ENCODE measurements at places on chromosomes 2 and 18.
A peak's percentile ranks its signal among the peaks of the same experiment; 100 is the strongest.

DNA sequence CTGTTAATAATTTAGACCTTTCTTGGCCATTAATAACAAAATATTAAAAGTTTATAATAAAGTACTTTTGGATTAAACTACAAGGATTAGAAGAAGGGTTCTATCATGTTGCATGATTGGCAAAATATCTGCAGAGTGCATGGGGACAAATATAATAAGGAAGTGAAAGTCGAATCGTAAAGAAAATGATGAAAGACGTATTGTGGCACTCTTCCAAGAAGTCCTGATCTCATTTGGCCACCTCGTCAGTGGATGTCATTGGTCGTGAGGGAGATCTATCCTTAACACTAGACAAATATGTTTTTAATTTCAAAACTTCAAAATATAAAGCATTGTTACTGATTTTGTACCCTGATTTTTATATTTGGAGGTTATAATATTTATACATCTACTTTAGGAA lies 197.7 kb upstream of the STON1 start:
- DNase-seq: no peak

GRCh38 chr2:147331790-147332419 lies 512.9 kb upstream of the ACVR2A start:
- peak; percentile 3 for DNase-seq

- DNase-seq: peak; percentile 63
Measured at GRCh38 chr18:68735483-68736343, 20.8 kb upstream of the TMX3 start.

DNA sequence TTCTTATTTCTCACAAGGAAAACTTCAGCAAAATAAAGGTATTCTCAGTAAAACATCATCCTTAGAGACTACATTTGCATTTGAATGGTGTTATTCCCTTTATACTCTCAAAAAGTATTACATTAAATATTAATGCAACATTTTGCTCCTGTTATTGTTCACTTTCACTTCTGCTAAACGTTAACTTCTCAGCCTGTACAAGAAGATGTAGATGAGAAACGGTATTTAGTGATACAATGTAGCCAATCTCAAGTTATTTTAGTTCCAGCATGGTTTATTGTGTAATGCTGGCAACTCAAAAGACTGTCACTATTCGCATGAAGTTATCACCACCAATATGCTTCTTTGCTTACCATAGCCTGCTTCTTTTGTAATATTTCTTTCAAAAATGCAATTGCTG lies 514.1 kb downstream of the CPS1 start:
- DNase-seq: no peak

DNA sequence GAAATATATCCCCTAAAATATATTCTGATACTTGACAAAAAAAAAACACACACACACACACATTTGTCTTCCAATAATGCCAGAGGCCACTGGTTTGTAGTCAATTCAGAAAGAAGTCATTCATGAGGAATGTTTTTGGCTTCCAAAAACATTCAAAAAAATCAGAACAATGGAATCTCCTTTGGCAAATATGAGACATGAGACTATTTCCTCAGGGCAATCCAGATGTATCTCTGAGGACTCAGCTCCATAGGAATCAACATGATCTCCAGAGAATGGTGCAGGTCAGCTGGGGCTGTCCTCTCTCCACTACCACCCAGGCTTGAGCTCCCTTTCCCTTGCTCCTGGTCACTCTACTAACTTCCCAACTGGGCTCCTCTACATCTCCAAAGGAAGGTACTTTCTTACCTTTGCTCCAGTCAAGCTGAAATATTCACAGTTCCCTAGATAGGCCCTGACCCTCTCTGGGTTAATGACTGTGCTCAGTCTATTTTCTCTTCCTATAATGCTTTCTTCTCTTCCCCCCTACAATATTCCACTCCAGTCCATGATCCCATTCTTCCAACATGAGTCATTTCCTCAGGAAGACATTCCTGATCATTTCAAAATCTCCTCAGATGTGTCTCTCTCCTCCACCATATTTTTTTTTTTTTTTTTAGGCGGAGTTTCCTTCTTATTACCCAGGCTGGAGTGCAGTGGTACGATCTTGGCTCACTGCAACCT lies 145.3 kb downstream of the C1D start:
- peak; percentile 80 for DNase-seq

DNA sequence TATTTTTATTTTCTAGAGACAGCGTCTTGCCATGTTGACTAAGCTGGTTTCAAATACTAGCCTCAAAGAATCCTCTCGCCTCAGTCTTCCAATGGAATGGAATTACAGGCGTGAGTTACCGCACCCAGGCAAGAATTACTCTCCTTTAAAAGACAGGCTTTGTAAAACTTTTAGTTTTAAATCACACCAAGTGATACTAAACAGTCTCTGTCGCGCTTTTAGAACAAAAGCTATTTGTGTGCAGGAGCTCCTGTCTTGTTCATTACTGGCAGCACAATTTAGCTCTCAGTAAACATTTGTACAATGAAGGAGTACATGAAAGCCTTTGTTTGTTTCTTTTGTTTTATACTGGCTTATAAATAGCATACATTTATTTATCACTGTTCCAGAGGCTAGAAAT lies 1719.2 kb upstream of the PIK3C3 start:
- DNase-seq: no peak

DNA sequence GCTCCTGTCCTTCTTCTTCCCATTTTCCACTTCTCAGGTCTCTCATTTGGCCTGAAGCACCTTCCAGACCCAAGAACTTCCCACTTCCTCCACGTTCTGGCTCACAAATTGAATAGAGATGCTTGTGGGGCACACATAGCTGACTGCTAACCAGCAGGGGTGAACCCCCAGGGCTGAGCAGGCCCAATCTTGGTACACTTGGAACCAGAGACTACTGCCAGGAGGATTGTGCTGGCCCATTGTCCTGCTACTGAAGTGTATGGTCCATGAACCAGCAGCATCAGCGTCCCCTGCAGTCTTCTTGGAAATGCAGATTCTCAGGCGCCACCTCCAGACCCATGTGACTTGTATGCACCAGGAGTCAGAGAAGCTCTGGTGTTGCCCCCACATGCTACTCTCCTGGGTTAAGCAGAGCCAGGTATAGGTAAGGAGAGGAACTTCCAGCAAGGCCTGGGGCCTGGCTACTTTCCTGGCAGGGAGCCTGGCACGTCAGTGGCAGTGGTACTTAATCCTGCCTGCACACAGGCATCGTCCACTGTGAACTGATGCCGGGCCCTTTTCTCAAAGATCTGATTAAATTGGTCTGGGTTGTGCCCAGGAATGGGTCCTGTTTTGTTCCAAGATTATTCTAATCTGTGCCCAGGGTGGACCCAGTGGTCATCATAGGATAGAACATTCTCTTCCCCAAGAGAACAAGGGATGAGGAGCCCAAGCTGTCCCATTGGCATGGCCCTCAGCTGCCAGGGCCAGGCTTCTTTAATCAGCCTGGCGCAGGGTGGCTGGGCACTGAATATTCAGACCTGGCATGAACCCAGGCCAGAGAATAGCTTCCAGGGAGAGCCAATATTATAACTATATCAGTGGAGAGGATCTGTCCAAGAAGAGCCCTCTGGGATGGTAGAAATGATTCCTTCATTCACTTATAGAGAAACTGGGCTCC lies 248.7 kb downstream of the SOX11 start:
- DNase-seq: no peak

DNA sequence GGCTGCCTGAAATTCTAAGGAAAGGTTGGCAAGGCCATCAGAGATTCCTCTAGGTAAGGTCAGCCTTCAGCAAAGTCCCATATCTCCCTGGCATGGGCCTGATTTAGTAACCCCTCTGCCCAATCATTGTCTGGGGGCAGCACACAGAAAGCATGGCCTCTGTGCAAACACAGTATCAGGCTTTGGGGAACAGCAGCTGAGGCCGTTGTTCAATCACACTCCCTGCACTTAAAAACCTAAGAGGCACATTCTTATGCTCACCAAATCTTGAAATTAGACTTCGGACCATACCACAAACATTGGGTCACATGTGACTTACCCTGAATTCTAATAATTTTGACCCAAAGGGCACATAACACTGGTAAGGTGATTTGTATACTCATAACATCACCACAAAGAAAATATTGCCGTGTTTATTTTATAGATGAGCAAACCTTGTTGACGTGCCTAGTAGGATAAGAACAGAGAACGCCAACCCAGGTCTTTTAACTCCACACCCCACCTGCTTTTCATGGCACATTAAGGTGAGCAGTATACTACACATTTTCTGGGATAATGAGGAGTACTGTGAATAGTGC lies 212.7 kb downstream of the HNMT start:
- no peak for DNase-seq

- DNase-seq: peak; percentile 42
Measured at GRCh38 chr2:102005989-102006885, 14.5 kb downstream of the IL1R2 start.

GRCh38 chr2:217979151-217979811 lies 23.5 kb downstream of the TNS1 start:
- no peak for DNase-seq

DNA sequence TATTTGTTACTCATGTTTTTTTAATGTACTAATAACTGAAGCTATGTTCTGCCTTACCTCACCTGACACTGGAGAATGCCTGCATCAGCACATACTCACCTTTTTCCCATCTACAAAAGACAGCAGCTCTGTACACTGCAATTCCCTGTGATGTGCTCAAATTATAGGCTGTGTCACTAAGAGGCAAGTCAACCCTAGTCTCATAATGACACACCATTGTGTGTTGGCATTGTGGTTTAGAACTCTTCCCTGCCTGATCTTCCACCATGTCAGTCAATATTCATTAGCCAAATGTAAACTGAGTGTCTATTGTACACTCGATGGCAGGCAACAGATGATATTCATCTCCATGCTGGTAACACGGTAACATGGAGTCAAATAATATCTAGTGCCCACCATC lies 332.1 kb upstream of the TCF4 start:
- no peak for DNase-seq

DNA sequence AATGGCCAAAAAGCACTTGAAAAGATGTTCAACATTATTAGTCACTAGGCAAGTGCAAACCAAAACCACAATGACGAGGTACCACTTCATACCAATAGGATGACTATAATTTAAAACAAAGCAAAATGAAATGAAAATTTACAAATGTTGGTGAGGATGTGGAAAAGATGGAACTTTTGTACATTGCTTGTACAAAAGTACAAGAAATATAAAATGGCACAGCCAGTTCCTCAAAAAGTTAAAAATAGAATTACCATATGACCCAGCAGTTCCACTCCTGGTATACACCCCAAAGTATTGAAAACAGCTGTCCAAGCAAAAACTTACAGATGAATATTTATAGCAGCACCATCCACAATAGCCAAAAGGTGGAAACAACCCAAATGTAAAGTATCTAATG lies 107.8 kb upstream of the XPO1 start:
- peak; percentile 51 for DNase-seq

GRCh38 chr18:21194871-21195771 lies 46.9 kb upstream of the GREB1L start:
- peak; percentile 42 for DNase-seq

GRCh38 chr2:165436559-165436958 lies 32.9 kb upstream of the CSRNP3 start:
- DNase-seq: no peak

GRCh38 chr2:74026687-74027241 lies 42.1 kb downstream of the TET3 start:
- DNase-seq: no peak

DNA sequence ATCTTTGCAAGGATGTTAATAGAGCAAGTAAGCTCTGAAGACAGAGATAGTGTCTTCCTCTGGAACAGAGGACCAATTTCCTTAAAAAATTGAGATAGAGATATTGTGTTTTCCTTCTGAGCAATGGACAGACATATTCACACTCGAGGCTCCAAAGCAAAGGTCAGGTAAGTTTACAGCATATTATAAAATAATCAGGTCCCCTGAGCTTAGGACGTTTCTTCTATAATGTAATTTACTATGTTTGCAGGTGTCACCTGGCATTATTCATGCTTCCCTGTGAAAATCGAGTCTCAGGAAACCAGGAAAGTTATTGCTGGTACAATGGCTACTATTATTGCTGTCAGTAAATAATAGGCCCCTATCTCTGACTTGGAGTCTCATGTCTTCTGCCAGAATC lies 1135.8 kb upstream of the ACVR2A start:
- DNase-seq: no peak

DNA sequence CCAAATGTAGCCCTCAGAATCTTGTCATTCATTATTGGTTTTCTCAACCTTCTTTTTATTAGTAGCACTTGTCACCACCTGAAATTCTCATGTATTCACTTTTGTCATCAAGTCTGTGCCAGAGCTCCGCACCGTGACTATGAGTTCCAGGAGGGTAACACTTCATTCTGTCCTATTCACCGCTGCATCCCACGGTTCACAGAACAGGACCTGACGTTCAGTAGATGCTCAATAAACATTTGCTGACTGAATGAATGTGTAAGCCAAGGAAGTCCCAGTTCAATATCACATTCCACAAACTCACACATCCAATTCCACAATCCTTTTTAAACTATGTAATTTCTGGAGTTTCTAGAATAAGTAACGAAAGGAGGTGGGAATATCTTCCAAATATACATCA lies 65.5 kb downstream of the MOGAT1 start:
- DNase-seq: no peak

GRCh38 chr2:26326514-26326913 lies 19.4 kb upstream of the SELENOI start:
- DNase-seq: no peak

DNA sequence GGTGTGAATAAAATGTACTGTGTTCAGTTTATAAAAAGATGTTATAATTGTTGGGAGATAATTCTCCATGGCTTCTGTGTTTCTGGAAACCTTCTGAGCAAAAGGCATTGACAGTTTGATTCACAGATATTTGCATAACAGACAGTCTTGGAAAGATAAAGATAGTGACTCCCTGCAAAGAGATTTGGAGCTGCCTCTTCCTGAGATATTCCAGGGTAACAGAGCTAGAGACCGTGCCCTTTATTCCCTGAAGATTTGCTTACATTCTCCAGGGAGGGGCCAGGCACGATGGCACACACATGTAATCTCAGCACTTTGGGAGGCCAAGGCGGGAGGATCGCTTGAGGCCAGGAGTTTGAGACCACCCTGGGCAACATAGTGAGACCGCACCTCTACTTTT lies 12.2 kb upstream of the ANXA4 start:
- DNase-seq: no peak

DNA sequence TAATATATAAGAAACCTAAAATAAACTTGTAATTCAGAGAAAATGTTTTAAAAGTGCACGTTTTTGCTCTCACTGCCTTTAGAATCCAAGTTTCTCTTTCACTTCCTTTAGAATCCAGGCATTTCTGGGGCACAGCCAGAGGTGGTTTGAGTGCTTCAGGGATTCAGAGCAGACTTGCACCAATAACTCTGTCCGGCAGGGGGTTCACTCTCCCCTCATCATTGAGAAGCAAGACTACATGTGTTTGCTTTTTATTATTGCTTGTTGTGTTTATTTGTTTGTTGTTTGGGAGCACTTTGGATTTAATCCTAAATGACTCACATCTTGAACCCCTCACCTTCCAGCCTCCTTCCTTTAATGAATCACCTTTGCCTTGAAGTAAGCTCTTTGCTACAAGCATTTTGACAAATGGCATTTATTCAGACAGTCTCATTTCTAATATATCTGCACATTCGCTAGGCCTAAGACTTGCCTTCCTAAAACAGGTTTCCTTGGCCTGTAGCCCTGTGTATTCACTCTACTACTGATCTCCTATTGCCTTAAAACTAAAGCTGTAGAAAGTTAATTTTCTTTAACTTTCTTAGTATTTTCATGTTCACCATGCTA lies 233.5 kb upstream of the ATP5MC3 start:
- DNase-seq: peak; percentile 57

GRCh38 chr2:78699696-78700095 lies 325.8 kb upstream of the REG3G start:
- DNase-seq: no peak
